ENCODE measurements at places on chromosomes 11 and 22. TPM values are rescaled to one million over a fixed set of nuclear protein-coding genes. Genes with fewer than 3 reads are reported as not detected.

- no peak for DNase-seq
These were observed 22.4 kb upstream of the FLRT1 start for GRCh38 chr11:64013141-64013896.

DNA sequence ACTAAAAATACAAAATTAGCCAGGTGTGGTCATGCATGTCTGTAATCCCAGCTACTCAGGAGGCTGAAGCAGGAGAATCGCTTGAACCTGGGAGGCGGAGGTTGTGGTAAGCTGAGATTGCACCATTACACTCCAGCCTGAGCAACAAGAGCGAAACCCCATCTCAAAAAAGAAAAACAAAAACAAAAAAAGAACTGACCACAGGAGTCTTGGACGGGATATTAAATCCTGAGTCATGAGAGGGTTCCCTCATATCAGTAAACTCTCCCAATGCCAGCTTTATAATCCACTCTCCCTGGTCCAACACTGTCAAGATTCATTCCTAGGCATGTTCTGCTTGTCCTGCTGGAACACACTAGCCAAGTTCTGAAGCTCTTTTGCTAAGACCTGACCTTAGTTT, 61.5 kb upstream of the EP300 start:
- no peak for DNase-seq

GRCh38 chr11:65210748-65211147, 29.0 kb downstream of the CAPN1 start:
- DNase-seq: no peak

DNA sequence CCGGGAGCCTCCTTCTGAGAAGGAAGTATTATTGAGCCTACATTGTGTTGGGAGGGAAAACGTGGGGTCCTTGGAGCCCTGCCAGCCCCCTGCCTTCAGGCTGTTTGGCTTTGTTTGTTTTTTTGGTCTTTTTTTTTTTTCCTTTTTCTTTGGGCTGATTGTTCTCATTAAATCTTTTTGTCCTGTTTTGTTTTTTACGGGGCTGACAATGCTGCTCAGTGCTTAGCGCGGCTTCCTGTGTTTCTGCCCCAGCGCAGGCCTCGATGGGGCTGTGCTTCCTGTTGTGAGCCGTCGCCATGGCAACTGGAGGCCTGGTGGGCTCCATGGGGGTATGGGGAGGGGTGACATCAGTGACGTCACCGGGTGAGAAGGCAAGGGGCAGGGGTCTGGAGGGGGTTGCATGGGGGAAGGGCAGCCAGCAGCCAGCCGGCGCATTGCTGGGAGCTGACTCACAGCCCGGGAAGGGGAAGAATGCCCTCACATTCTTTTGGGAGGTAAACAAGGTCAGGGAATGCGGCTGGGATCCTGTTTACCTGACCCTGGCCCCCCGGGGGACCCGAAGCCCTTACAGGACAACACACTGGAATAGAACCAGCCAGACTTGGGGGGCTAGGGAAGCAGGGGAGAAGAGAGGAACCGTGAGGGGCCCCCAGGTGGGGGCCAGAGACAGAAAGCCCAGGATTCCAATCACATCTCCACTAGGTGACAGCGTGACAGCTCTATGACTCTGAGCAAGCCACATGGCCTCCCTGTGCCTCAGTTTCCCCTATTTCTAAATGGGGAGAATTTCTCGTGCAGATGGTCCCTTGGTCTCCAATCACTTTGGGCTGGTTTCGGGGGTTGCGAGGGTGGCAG, 22.2 kb upstream of the CBX7 start:
- peak; percentile 94 for DNase-seq

DNA sequence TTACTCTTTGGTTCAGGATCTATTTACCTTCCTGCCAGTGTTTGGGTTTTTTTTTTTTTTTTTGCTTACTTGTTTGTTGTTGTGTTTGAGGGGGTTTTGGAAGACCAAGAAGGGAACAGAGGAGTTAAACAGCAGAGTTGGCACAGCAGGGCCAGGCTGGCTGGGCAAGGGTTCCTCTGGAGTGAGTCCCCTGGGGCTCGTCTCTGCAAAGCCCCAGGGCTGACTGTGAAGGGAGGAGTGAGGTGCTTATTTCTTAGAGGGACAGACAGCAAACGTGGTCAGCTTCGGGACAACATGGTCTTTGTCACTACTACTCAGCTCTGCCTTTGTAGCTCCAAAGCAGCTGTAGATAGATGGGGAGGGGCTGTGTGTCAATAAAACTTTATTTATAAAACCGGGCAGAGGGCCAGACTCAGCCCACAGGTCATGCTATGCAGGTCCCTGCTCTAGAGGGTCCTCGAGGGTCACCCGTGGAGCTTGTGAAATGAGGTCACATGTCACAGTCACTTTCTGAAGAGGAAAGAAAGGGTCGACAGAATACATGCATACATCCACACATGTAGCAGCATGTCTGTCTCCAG, 1404.7 kb downstream of the BRD1 start:
- DNase-seq: no peak

PAX6 gene
- not detected for total RNA-seq

SYT13 gene
- 28.5 TPM for total RNA-seq

CCDC15 gene
- total RNA-seq: 0.25 TPM

OR4A15 gene
- total RNA-seq: not detected

GGT5 gene
- 47.8 TPM for total RNA-seq

MS4A6A gene
- 83.7 TPM for total RNA-seq

Data from right cardiac atrium (tissue), 5 donors.